ENCODE measurements at places on chromosomes 3 and 15.

DNA sequence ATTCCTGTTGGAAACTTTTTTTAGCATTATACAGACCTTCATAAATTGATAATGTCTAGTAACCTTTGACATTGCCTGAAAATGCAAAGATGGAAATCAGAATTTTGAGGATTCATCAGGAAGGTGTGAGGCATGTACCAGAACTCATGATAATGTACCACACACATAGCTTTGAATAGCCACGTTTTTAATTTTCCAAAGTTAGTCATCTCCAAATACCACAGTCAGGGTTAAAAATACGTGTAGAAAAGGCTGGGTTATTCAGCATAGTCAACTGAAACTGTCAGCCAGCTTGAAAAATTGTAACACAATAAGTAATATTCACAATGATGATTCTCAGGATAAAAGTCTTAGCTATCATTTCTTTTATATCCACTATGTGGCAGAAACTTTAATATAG, 102.0 kb upstream of the THRB start:
- no peak for DNase-seq

DNA sequence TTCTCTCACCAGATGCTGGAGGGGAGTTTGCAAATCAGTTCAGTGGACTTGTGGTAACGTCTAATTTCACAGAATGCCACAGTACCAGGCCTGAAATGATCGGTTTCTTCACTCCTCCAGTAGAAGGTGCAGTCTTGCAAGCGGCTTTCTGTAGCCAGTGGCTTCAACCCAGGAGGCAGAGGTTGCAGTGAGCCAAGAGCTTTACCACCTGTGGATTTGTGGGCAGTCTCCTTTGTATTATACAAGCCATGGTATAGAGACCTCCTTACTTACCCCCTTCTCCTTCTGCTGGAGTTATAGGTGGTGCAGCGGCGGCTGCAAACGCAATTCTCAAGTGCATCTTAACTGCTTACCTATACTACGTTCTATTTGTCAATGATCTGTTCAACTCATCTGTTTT, 17.6 kb downstream of the EIF2AK4 start:
- no peak for DNase-seq

DNA sequence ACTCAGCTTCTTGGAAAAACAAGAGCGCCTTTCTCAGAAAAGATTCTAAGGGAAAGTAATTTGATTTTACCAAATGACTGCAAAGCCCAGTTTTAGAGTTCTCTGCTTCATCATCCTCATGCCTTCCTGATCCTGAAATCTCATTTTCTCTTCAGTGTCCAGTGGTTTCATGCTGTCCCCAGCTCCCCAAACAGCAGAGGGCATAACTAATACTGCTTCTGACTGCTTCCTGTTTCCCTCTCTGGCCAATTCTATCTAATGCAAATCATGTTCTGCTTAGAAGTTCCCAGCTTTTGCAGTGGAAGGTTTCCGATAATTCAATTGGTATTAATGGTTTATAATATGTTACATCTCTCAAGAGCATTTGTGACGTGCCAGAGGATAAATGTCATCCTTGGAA, 161.1 kb downstream of the CLSTN2 start:
- DNase-seq: no peak

DNA sequence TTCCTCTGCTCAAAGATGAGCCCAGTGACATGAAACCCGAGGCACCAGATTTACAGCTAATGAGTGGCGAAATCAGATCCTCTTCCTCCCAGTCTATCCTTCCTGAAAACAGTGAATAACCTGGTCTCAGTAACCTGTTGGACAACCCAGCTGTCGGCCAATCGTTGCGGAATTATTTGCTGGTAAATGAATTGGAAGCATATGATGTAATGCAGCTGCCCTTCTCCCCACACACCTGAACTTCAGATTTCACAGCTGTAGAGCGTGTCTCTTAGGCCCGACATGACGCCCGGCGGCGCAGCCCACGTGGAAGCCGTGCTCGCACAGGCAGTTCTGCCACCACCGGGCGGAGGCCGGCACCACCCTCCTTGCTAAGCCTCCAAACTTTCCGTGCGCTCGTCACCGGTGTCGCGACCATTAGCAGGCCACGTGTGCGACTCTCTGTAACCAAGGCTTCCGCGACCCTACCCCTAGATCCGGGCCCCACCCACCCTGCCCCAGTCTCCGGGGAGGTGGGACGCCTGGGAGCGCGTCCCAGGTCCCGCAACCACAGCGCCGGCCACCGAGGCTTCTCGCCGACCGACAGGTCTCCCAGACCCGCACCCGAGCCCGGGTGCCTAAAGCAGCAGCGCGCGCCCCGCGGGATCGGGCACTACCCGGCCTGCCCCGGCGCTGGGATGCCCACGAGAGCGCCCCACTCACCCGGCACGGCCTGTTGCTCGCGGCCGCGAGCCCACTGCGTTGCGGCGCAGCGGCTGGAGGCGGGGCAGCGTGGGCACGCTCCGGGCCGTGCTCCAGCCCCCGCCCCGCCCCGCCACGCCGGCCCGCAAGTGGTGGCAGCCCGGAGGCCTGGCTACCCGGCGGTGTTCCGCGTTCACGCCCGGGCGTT, at the start of gene RIOX2:
Gene RIOX2, minus strand, starts transcription at position 753 of the 889 bp plus-strand sequence. CDS start 4,838 bp downstream, outside the sequence.
- DNase-seq: peak; percentile 79

GRCh38 chr3:196254376-196255283, 32.9 kb downstream of the PCYT1A start:
- DNase-seq: no peak

Measured in stimulated activated CD8-positive, alpha-beta memory T cell treated with anti-CD3 and anti-CD28 coated beads, Interleukin-7, amount 100 ng/mL, for 4 hours (primary cell).